ENCODE measurements at places on chromosomes 16 and 17.

- no peak for DNase-seq
Observed at GRCh38 chr17:67105213-67105612, 60.9 kb downstream of the CACNG1 start.

DNA sequence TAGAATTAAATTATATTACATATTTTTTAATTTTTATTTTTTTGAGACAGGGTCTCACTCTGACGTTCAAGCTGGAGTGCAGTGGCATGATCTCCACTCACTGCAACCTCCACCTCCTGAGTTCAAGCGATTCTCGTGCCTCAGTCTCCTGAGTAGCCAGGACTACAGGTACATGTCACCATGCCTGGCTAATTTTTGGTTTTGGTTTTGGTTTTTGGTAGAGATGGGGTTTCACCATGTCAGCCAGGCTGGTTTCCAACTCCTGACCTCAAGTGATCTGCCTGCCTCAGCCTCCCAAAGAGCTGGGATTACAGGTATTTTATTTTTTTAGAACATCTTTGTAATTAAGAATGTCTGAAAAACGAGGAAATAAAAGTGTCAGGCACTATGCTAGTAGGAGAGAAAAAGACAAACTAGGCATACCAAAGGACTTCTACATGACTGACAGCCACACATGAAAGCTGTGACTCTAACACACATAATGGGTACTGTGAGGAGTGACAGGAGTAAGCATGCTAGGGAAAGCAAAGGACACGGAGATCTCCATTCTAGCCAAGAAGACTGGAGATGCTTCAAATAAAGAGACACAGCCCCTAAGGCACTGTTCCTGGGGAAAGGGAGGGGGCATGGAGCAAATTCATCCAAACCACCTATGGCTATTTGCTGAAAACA lies 7.3 kb downstream of the GNA13 start:
- DNase-seq = no peak

- no peak for DNase-seq
Observed at GRCh38 chr16:19974607-19975006, 90.0 kb upstream of the GPRC5B start.

DNA sequence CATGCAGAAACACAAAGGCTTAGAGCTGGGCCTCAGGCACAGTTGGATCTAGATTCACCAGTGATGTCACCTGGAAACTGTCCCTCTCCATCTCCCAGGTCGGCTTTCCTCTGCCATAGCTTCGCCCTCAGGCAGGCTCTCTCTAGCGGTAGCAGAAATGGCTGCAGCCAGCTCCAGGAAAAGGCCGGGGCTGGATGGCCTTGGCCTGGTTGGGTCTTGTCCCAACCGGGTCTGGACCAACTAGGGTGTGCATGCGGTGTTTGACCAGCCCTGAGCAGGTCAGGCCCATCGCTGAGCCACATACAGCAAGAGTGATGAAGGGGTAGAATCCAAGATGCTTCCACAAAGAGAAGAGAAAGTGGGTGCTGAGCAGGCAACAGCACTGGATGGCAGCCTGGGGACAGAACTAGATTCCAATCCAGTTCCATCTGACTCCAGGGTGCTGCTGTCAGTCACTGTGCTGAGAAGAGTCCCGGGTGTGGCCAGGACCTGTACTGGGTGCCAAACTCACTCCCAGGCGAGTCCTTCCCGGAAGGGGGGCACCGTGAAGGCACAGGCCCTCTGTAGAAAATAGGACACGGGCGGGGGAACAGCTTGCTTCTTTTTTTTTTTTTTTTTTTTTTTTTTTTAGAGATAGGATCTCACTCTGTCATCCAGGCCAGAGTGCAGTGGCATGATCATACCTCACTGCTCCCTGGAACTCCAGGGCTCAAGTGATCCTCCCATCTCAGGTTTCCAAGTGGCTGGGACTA lies 51.8 kb downstream of the SOCS3 start:
- no peak for DNase-seq

DNA sequence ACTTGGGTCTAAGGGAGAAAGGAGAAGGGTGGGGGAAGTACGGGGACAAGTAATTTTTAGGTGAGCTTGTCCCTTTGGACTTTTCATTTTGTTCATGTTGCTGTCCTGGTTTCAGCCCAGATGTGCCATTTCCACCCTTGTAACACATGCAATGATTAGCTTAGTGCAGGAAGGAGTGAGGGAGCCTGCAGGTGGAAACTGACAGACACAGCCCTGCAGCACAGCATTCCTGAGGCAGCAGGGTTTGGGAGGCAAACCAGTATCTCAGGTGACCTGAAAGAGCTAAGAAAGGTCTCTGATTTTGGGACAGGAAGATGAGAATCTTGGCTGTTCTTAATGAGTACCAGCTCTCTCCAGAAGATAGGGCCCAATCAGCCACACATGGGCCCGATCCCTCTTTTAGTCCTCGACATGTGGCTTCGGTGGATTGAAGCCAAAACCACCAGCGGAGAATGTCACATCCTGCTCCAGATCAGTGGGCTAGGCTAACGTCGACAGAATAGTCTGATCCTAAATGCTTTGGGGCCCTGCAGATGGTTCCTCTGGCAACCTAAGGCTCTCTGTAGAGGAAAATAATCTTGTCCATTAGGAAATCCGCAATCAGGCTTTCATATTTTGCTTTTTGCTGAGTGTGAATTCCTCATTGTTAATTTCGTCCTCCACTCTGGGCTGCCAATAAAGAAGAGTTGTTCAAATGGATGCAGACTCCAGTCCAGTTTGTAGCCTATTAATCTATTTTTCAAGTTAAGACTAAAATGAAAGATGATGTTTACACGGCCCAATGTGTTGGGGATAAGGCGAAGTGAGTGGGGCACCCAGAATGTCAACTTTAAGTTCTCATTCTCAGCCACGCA lies 3.8 kb upstream of the RNF157 start:
- no peak for DNase-seq

DNA sequence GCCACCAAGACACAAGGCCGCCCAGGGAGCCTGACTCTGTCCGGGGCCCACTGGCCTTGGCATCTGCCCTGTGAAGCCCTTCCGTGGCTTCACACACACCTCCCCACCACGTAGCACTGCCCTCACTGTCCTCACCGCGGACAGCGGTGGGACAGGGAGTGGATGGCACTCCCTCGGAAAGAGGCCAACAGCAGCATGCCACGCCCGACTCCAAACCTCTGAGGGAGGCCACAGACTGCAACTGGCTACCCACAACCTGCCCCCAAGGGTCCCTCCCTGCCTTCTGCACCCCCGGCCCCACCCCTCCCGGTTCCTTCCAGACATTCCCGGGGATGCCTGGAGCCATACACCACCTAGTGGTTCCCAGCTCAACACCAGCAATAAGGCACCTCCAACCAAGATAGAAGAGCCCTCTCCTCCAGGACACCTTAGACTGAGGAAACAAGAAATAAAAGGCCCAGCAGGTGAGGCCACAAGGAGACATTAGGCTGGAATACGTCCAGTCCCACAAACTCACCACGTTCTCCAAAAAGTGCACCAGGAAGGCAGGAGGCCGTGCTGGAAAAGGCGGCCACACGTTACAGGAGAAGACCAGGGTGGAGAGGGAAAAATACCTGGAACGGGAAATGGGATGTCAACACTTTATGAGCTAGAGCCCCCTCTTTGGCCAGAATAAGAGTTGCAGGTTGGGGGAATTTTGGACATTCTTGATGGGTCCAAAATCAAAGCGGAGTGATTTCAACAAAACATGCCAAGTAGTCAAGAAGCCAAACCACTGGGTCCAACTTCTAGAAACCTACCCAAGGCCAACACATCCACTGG lies 310.0 kb downstream of the SOX9 start:
- no peak for DNase-seq

DNA sequence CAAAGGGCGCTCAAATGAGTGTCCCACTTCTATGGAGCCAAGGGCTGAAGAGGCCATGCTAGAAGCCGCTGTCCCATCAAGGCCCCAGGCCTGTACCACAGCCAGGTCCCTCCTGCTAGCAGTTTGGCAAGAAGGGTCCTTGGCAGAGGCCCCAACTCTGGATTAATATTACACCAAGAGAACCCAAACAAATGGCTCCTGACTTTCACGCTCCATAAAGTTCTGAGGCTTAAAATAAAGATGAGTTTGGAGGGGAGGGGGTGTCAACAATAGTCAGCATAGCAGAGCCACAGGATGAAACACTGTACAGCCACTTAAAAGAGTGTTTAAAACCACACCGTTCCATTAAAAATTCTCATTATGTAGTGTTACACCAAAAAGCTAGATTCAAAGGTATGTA lies 30.5 kb downstream of the CUEDC1 start:
- no peak for DNase-seq

GRCh38 chr17:39092692-39093230 lies 58.7 kb downstream of the PLXDC1 start:
- no peak for DNase-seq

DNA sequence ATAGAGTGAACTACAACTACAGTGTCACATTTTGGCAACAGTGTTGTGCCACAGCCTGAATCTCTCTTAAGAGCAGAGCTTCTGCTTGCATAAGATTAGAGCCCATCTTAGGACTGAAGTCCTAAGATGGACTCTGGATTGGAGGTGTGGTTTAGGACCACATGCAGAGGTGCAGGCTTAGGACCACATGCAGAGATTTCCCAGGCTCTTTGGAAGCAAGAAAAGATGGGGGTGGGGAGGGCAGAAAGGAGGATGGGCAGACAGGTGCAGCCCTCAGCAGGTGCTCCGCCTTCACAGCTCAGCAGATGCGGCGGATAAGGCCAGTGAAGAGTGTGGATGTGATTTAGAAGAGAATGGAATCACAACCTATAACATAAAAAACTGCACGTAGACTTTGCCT lies 128.7 kb downstream of the TANGO6 start:
- DNase-seq = no peak

- no peak for DNase-seq
Observed at GRCh38 chr17:63475491-63476412, 1.1 kb upstream of the ACE start.

- DNase-seq = no peak
Observed at GRCh38 chr17:1005361-1005946, 8.5 kb downstream of the TIMM22 start.

DNA sequence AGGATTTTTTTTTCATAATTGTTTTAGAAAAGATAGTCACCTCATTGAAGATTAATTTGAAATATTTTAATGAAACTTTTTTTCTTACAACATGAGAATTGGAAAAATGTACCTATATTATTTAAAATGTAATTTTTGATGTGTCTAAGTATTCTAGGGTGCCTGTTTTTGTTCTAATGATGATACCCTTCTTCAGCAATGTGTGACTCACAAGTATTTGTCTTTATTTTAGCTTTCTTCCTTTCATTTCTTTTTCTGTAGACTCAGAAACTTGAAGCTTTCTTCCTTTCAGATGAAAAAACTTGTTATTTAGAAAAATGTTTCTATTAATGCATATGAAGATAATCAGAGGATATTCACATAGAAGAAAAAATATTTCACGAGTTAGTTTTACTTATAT lies 231.8 kb downstream of the BCAS3 start:
- no peak for DNase-seq

DNA sequence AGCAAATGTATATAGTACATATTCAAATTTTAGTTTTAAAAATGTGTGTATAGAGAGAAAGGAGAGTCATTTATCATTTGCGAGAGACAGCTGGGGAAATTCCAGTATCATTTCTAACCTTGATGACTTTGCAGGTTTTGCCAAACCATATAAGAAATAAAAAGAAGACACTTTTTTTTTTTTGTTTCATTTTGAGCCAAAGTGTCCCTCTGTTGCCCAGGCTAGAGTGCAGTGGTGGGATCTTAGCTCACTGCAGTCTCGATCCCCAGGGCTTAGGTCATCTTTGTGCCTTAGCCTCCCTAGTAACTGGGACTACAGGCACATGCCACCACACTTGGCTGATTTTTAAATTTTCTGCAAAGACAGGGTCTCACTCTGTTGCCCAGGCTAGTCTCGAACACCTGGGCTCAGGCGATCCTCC lies 38.4 kb upstream of the VWA3A start:
- no peak for DNase-seq

- no peak for DNase-seq
Observed at GRCh38 chr17:42655528-42655927, 3.6 kb upstream of the TUBG2 start.

GRCh38 chr16:50448522-50448921 lies 79.7 kb upstream of the BRD7 start:
- DNase-seq = no peak

- no peak for DNase-seq
Observed at GRCh38 chr16:59030923-59031485, 296.9 kb upstream of the GOT2 start.

- DNase-seq = no peak
Observed at GRCh38 chr17:10888858-10889257, 51.0 kb upstream of the PIRT start.

DNA sequence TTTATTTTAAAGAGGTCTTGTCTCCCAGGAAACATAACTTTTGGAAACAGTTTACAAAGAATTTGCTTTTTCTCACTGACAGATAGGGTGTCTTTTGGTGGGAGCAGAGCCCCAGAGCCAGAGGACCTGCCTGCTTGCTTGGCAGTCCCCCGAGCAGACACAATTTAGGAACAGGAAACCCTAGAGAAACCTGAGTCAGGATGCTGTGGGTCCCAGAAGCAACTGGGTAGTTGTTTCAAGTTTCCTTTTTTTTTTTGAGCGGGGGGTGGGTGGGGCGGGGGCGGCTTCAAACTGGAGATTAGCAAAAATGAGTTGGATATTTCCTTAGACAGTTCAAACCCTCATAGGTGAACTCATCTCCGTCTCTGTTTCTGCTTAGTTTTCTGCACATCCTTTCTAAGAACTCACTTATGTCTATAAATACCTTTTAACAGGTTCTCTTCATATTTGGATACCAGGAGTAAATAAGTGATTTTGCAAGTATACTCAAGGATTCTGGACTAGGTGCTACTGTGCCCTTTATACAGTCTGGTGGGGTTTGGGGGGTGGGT lies 135.1 kb downstream of the PRKCA start:
- no peak for DNase-seq

- DNase-seq = no peak
Observed at GRCh38 chr16:73025151-73025855, 22.6 kb downstream of the ZFHX3 start.

- no peak for DNase-seq
Observed at GRCh38 chr17:80214012-80214877, 5.9 kb downstream of the SGSH start.

GRCh38 chr16:70781800-70782199 lies 19.2 kb downstream of the VAC14 start:
- DNase-seq = no peak

DNA sequence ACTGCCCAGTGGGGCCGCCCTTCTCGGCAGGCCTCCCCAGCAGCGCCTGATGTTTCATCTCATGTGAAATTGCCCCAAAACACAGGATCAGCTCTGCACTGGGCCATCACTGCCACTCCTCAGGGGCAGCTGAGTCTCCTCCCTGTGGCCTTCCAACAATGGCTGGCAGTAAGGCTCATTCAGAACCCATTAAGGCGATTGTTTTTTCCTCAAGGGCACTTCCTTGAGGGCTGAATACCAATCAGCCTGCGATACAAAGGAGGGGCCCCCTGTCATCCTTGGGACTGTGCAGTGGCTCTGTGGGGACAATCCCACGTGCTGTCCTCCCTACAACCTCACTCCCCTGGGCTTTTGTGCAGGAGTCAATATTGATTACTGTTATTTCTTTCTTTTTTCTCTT lies 47.5 kb downstream of the XYLT1 start:
- DNase-seq = no peak
